ENCODE measurements at places on chromosomes 7 and 10.

DNA sequence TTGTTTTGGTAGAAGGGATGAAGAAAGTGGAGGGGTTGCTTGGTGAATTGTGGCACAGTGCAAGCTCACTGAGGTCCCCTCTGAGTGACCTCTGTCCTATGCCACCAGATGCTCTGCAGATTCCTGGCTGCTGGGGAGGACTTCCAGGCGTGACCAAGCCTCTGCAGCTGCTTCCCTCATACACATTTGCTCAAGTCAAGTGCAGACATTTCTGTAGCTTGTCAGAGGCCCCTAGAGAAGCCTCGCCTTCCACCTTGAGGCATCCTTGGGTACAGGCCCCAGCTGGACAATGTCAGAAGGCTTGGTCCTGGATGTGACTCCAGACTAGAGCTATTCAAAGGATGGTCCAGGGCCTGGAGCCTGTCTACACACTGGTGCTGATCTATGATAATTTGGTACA lies 464.2 kb downstream of the PLXNA4 start:
- no peak for DNase-seq

DNA sequence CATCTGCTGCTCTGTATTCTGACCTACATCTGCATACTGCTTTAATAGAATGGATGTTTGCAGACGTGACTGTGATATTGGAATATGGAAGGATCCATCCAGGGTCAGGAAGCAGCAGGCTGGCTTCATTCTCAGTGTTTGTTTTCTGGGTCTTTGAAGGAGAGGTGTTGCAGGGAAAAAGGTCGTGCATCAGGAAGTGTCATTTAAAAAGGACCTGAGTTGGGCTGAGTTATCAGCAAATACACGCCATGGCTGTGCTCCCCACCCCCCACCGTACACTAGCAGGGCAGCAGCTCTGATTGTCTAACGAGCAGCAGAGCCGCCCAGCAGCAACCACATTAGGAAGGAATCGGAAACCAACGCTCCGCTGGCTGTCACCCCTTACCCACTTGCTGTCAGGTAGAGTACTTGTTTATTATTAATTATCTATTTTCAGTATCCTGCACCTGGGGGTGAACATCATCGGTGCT lies 63.1 kb upstream of the STEAP1B start:
- DNase-seq = peak; percentile 14

DNA sequence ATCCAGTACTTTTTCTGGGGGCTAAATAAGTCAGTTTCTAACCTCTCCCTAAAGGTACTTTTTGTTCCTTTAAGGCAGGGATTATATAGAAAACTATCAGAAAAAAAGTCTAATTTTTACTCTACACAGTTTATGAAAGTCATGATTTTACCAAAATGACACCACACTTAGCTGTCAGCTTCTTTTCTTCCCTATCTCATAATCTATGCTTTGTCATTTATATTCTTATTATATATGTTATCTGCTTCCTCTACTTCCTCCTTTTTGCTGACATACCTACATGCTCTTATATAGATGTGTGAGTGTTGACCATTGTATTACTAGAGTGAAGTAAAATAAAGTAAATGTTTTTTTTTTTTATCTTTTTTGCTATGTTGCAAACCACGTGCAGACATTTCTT lies 203.9 kb upstream of the CHRM2 start:
- DNase-seq = no peak

DNA sequence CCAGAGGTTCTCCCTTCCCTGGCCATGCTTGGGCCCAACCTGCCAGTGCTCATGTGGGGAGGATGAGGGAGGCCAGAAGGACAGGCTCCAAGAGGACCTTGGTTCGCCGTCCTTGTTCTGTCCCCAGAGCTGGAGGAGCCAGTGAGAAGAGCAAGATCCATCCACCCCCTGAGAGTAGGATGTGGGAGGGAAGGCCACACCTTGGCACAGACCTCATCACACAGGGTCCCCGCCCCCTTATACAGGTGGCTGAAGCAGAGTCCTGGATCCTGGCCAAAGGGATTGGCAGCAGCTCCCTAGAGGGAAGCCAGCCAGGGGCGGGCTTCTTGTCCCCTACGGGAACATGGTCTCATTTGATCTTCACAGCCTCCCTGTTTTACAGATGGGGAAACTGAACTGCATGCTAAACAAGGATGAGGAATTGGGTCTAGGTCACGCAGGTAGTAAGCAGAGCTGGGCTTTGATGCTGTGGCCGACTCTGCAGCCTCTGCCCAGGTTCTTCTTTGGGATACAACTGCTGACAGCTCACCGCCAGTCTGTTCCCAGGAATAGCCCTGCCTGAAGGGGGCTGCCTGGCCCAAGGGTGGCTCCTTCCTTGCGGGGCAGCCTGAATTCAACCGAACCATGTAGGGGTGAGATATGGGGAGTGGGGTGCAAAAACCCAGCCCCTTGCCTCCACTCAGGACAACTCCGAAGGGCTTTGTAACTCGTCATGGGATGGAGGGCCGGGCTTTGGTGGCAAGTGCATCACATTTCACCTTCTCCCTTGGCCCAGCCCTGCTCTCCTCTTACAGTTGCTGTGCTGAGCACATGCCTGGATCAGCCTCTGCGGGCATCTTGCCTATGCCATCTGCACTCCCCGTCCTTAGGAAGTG lies 62.2 kb upstream of the KDM7A start:
- no peak for DNase-seq

DNA sequence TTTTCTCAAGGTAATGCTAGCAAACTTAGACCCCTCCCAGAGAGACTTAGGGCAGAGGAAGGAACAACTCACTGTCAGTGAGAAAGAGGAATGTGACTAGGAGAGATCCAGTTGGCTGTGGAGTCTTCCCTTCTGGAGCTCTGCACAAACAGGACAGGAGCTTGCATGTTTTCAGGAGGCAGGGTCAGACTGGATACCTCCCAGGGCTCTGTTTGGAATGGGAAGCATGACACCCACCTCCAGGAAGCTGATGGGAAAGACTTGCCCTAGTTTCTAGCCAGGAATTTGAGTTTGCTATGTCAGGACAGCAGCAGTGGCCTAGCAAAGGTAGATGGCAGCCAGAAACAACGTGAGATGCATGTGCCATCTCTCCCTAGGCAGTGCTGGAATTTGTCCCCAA lies 40.6 kb downstream of the GHRHR start:
- DNase-seq = no peak

GRCh38 chr7:30886608-30887011 lies 25.0 kb upstream of the AQP1 start:
- DNase-seq = no peak

GRCh38 chr7:47332681-47333553 lies 249.0 kb downstream of the TNS3 start:
- no peak for DNase-seq

DNA sequence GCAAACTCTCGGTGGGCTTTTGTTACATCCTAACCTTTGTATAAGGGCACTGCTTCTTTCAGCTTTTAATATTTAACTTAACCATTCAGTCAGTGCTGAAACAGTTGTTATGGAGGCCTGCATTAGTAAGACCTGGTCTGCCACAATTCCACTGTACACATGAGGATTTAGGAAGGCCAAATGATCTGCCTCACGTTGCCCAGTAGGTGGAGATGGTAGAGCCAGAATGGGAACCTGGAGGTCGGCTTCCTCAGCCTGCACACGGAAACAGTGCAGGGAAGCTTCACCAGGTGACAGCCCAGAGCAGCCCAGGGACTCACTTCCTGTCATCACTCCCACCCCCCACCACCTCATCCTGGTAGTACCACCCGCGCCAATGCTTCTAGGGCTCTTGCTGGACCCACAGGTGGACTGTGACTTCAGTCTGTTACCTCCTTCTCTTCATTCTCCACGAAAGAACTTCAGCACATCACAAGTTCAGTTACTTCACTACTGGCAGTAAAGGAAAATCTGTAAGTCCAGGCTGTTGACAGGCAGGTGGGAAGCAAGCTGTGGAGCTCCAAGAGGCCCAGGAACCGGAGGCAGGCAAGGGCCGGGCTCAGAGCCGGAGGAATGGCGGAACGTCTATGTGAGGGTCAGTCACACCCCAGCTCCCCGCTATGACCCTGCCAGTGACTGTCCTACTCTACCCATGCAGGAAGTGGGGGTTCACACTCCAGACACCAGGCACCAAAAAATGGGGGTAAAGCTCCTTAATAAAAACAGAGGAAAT lies 480.3 kb upstream of the C7orf33 start:
- no peak for DNase-seq

GRCh38 chr10:117160567-117160966 lies 22.5 kb upstream of the VAX1 start:
- DNase-seq = no peak

- no peak for DNase-seq
These were observed 10.3 kb downstream of the TYW1 start for GRCh38 chr7:67006965-67007364.

GRCh38 chr7:37993060-37993501 lies 72.6 kb downstream of the EPDR1 start:
- no peak for DNase-seq

DNA sequence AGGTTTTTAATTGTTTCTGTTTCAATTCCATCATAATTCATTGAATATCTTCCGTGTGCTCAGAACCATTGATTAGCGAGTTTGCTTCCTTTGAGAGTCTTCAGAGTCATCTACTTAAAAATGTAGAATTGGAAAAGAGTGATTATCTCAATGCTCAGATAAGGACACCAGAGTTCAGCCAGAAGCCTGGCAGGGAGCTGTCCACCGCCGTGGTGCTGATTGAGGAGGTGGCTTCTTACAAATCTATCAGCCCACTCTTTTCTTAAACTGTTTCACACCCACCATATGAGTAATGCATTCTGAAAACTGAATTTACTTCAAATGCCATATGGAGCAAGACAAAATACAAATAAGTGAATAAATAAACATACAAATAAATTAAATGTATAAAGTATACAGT lies 79.3 kb downstream of the INSYN2A start:
- DNase-seq = peak; percentile 22

GRCh38 chr10:7184660-7185366 lies 226.0 kb downstream of the SFMBT2 start:
- no peak for DNase-seq
